ENCODE measurements at places on chromosomes 16 and 17.
A peak's percentile ranks its signal among the peaks of the same experiment; 100 is the strongest.

DNA sequence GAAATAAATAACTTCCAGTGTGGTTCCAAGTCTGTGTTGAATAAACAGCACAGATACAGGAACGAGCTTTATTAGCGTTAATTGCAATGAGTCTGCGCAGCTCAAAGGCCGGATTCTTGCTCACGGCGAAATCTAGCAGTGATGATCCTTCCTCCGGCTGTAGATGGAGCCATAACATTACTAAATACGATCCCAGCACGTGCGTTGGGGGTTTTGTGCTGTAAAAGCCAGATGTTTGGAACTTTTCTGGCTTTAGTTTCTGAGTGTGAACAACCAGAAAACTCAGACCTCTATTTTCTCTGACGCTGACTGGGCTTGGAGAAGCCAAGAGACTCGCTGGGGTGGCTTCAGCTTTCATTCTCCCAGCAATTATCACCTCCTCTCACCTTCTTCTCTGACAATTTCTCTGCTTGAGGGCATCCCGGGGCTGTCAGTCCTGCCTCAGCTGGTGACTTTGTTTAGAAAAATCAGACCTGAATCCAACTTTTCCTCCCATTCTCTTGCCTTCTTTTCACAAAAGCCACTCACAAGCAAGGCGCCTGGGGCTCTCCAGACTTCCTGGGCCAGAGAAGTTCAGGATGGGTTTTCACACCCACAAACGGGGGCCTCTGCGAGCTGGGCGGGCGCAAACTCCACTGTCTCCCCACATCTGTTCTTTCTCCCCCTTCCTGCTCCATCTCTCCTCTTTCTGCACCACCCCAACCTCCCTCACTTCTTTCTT, 47.1 kb upstream of the AKTIP start:
- DNase-seq, result peak; percentile 68

DNA sequence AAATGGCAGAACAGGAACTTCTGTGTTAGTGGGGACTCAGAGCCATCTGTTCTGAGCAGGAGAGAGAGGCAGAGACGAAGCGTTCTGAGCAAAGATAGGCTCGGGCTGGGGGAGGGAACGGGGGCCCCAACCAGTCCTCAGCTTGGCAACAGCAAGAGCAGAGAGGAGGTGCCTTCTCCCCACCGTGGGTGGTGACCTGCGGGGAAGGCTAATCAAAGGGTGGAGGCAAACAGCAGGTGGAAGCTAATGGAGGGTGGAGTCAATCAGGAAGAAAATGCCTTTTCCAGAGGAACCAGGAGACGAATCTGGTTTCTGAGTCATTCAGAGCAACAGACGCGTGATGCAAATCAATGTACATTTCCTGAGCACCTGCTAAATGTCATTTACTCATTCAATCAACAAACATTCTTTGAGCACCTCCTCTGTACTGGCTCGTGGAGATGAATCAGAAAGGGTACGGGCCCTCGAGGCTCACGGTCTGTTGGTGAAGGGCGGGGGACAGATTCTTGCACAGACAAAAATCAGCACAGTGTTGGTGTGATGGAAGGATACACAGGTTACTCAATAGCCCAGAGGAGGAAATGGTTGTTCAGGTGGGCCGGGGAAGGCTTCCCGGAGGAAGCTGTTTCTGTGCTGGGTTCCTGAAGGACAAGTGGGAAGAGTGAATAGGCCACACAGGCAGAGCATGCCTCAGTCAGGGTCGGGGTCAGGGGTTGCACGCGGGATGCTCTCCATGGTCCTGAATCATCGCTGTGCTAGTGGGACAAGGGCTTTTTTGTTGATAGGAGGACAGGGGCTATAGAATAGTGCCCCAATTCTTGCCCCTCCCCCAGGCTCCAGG, 5.7 kb upstream of the SPNS2 start:
- no peak for DNase-seq

GRCh38 chr16:15564604-15565339, 78.2 kb downstream of the MARF1 start:
- DNase-seq, result no peak

- no peak for DNase-seq
Observed at GRCh38 chr16:998211-998610, 16.6 kb downstream of the SOX8 start.
